ENCODE measurements at places on chromosomes 3 and 15.

DNA sequence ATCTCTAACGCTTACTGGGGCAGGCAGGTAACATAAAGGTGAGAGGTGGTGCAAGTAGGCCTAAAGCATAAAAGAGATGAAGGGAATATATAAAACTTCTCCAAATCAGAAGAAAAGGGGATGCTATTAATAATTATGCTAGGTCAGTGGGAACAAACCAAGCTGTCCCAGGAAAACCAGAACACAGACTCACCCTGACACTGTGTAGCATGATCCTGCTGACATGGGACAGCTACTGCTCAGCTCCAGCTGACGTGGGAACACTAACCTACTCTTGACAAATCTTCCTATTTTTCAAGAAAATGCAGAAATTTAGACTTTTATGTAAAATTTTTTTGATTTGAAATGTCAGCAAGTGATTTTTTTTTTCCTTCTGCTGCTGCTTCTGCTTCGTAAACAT lies 203.5 kb downstream of the KCNMB2 start:
- DNase-seq = no peak

DNA sequence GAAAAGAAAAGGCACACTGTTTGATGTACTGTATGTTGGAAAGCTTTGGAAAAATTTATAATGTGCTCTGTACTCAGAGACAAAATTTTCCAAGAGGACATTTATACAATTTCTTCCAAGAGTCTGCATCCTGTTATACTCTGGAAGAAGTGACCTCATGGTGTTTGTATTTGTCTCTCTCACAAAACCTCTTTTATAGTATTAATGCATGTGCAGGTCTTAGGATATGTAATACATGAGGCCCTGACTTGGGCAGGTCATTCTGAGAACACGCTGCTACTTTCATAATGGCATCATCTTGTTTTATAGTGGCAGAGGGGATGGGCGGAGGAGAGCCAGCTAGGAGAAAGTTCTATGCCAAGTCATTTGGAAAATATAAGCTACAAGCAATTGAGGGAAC lies 72.0 kb upstream of the P3H2 start:
- DNase-seq = no peak

GRCh38 chr3:4476496-4476895 lies 9.4 kb upstream of the SUMF1 start:
- DNase-seq = no peak

- no peak for DNase-seq
These were observed 392.8 kb downstream of the OCA2 start for GRCh38 chr15:27706300-27706699.

DNA sequence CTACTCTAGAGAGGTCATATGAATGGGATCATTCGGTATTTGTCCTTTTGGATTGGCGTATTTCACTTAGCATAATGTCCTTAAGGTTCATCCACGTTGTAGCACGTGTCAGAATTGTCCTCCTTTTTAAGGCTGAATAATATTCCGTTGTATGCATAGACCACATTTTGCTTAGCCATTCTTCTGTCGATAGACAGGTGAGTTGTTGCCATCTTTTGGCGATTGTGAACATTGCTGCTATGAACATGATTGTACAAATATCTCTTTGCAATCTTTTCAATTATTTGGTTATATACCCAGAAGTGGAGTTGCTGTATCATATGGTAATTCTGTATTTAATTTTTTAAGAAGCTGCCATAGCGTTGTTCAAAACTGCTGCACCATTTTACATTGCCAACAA lies 52.4 kb upstream of the GOLGA8J start:
- no peak for DNase-seq

DNA sequence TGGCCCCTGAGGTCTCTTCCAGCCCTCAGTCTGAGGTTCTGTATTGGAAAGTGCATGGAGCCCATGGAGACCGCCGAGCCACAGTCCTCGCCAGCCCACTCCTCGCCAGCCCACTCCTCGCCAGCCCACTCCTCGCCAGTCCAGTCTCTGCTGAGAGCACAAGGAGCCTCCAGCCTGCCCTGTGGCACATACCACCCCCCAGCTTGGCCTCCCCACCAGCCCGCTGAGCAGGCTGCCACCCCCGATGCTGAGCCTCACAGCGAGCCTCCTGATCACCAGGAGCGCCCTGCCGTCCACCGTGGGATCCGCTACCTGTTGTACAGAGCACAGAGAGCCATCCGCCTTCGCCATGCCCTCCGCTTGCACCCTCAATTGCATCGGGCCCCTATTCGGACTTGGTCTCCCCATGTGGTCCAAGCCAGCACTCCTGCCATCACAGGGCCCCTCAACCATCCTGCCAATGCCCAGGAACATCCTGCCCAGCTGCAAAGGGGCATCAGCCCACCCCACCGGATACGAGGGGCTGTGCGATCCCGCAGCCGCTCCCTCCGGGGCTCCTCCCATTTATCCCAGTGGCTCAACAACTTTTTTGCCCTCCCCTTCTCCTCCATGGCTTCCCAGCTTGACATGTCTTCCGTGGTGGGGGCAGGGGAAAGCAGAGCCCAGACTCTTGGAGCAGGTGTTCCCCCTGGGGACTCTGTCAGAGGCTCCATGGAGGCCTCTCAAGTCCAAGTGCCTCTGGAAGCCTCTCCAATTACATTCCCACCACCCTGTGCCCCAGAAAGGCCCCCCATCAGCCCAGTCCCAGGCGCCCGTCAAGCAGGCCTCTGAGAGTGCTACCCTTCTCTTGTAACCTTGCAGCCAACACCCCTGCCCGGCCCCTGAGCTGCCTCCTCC lies 40.9 kb downstream of the PML start:
- DNase-seq = no peak

DNA sequence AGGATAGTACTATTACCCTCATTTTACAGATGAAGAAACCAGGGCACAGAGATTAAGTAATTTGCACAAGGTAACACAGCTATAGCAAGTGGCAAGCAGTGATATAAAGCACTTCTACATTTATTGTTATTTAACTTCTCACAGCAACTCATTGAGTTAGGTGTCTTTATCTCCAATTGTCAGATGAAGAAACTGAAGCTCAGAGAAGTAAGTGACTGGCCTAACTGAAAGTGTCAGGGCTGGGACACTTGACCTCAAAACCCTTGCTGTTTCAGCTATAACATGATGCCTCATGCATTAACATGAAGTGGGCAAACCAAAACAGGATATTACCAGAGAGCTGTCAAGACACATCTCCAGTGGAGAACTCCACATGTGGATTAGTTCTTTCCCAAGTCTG lies 65.8 kb upstream of the LEKR1 start:
- no peak for DNase-seq

GRCh38 chr3:30539206-30539605 lies 67.2 kb upstream of the TGFBR2 start:
- no peak for DNase-seq
